Right lung (tissue), 10 donors: ENCODE measurements at places on chromosomes 2 and 18.

DNA sequence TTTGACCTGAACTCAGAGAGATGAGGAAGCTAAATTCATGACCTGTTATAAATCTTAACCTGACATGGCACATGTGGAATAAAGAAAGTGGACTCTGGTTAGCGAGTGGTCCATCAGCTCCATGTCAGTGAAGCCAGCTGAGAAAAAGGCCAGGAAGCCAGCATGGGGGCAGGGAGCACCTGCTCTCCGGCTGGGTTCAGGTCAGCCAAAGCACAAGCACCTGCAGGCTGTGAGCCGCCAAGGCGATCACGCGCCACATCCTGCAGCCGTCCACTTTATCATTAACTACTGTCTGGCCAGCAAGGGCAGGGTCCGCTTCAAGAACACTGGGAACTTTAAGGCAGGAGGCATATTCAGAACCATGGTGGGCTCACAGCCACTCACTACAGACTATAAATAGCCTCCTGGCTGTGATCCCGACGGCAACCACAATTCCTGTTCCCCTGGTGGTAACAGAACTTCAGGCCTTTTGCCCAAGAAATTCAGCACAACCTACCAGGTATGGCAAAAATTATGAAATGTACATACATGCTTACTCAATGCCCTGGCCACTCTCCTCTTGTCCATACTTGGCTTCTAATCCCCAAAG is 35.5 kb downstream of the ACVR1 start:
- DNase-seq: no peak

DNA sequence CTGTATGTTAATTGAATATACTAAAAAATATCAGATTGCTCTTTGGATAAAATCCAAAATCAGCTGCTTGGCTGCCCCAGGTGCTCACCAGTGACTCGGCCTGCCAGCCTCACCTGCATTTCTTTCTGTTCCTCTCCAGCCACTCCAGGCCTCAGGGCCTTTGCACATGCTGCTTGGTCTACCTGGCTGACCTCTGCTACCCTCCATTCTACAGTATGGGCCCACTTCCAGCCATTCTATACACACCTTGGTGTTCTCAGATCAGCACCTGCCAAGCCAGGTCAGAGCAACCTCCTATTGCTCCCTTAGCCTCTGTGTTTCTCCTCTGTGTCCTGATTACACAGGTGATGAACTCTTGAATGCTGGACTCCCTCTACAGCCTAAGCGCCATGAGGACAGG is 106.6 kb upstream of the TWIST2 start:
- DNase-seq: no peak

- no peak for DNase-seq
Observed at GRCh38 chr2:72778410-72778809, 47.4 kb downstream of the EXOC6B start.

DNA sequence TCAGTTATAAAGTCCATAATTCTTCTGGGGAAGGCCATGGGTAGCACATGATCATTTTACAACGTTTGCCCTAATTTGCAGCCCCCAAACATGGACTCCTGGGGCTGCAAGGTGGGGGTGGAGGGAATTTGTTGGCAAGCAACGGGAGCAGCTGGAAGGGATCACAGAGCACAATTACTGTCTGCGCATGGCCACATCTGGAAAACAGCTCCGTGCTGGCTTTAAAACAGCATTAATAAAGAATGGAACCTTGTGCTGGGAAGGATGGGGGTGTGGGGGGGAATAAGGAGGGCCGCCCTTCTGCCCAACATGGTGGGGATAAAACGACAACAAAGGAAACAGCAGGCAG is 60.9 kb upstream of the SLC14A2 start:
- DNase-seq: peak; percentile 65

GRCh38 chr2:60867848-60868247 is 13.5 kb upstream of the REL start:
- DNase-seq: no peak

DNA sequence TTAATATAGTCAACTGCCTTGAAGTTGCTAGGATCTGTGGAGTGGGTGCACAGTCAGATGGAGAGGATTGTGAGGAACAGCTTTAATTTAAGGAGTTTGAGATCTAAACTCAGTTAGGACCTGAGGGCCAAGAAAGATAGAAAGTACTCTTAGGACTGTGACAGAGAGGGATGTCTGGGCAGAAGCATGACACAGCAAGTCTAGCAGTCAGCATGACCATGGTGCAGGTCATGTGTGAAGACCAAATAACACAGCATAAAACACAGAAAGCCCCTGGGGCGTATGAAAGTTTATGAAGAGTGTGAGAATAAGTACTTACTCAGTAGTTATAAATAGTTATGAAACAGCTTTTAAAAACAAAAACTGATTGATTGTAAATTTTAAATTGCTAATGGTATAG is 107.2 kb downstream of the GALNT1 start:
- DNase-seq: no peak

- DNase-seq: no peak
Observed at GRCh38 chr18:35038881-35039491, 2.2 kb upstream of the MAPRE2 start.

- no peak for DNase-seq
Observed at GRCh38 chr2:172196768-172197431, 94.2 kb upstream of the DLX2 start.

GRCh38 chr2:25951071-25951547 is 31.2 kb downstream of the KIF3C start:
- peak; percentile 46 for DNase-seq

- DNase-seq: no peak
Observed at GRCh38 chr2:129711816-129712675, 267.4 kb upstream of the RAB6C start.

- no peak for DNase-seq
Observed at GRCh38 chr2:115524452-115524851, 1082.0 kb downstream of the DPP10 start.

- no peak for DNase-seq
Observed at GRCh38 chr2:164073101-164074074, 337.6 kb upstream of the FIGN start.

DNA sequence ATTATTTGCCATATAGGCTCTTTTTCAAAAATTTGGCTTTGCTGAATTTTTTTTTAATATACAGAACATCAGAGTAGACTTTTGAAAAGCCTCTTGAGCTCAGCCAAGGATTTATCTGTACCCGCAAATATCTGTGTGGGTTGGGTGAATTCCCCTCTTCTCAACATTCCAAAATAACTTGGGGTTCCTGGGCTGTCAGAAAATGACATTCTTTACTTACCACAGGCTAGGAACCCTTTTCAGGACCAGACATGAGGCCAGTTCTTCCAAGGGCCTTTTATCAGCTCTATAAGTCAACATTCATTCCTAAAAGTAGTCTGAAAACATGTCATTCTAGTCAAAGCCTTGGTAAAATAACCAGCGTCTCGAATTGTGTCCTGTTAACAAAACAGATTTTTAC is 28.8 kb upstream of the FEZ2 start:
- DNase-seq: no peak

DNA sequence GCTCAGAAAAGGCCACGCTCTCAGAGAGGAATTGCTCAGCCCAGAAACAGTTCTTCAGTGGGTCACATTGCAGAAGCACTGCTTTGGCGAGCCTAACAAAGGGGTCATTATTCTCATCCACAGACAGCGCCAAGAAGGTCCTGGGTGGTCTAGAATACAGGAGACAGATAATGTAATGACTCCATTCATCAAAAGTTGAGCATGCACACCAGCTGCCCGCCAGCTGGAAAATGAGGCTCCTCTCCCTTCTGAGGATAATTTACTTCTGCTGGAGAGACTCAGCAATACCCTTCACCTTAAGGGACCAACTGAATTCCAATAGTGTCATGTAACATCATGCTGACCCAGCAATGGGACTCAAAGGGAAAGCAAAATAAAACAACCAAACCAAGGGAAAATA is 79.9 kb downstream of the TRIB2 start:
- peak; percentile 80 for DNase-seq

- DNase-seq: no peak
Observed at GRCh38 chr2:31893094-31893493, 117.7 kb downstream of the MEMO1 start.

GRCh38 chr2:239903210-239903609 is 121.9 kb downstream of the NDUFA10 start:
- no peak for DNase-seq

DNA sequence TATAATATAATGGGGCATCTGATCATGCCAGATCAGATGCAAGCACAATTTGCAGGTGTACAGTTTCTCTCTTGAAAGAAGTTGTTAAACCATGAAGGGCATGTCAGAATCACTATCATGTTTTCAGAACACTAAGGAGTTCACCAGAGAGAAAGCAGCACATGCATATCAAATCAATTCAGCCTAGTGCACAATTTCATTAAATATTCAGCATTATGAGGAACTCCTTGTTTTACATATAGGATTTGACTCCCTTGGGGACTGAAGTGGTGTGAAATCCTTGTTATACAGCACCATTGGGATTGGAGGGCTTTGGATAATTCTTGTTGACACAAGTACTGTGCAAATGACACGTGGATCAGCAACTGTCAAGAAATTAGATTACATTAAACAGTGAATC is 562.1 kb upstream of the KLHL29 start:
- no peak for DNase-seq

DNA sequence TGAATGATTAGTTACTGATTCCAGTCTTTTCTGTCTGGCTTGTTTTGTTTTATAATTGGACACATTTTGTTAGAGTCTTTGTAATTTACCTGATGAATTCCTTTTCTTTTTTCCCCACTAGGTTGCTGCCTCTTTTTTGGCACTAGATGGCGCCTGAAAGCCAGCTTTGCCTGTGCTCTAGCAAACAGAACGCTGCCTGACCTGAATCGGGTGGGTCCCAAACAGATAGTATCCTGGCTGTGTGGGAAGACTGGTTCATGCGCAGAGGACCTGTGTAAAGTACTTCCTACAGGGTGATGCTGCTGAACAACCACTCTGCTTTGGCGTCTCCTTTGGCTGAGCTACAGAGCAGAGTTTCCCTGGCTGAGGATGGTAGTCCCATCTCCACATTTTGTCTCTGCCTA is 288.2 kb downstream of the IKZF2 start:
- no peak for DNase-seq

DNA sequence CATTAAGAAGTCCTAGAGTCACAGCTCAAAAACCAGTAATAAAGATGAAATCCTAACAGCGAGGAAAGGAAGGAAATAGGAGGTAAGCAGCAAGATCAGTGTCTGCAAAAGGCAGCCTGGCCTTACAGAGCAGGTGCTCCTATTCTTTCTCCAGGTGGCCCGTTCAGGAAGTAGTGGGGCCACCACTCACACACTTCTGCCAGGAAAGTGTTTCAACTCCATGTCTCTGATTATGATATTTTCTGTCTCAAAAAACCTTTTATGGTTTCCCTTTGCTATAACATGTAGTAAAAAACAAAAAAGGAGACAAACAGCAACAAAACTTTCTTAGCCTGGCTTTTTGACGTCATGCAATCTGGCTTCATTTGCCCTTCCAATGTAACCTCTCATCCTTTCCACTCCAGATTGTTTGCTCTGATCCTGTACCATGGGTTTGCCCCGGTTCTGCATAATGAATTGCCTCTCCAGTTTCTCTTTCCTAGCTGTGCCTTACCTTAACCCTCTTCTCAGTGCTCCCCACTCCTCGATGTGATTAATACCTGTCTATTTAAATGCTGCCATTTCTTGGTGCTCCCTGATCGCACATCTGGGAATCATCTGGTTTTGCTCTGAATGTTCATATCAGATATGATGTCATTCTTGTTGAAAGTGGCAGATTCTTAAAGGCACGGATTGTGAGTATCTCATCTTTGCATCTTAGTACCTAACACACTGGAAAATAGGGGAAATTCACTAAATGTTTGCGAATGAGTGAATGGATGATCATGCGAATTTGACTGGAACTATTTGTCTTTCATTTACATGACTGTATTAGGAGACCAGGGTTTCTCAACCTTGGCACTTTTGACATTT is 50.6 kb upstream of the PTPRM start:
- no peak for DNase-seq

DNA sequence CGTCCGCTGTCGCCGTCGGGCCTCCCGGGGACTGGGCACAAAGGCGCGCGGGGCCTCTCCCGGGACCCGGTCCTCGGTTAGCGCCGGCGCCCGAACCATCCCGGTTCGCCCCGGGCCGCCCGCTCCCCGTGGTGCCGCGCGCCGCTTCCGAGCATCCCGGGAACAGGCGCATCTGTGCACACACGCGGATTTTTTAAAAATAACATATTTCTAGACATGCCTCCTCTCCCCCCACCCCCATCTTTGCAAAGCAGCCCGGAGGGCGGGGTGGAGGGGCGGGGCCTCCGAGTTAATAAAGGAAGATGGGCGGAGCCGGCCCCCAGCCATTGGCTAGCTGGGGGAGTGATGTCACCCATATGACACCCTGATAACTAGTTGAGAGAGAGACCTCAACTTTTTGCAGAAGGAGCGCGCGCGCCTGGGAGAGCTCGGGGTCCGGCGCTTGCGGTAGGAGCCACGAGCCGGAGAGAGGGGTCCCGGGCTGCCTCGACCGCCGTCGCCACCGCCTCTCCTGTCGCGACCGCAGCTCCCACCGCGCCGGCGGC is at the start of gene SOX11:
Gene SOX11 (plus strand): TSS at position 400 of the 545 bp plus-strand sequence. CDS start 338 bp downstream, outside the sequence.
- peak; percentile 97 for DNase-seq

GRCh38 chr2:130371723-130372054 is 15.8 kb downstream of the PTPN18 start:
- no peak for DNase-seq

DNA sequence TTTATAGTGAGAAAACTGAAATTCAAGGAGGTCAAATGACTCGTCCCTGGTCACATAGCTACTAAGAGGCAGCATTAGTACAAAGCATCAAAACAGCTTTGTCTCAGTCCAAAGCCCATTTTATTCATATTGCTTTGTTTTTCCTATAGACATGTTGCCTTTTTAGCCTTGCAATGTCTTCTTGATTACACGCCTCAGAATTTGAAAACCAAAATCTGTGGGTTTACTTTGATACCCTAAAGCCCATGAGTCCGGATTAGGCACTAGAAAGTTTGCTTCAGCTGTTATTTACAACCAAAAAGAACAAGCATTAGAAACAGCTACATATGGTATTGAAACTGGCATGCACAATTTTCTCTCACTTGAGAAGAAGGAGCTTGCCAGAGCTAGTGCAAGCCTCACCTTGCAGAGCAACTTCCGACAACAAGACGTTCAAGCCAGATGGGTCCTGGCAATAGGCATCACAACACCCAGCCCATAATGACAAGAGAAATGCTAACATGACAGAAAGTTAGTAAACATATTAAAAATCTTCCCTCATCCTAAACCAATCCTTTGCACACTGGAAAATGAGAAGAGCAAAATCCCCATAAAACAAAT is 276.8 kb downstream of the RIT2 start:
- no peak for DNase-seq

DNA sequence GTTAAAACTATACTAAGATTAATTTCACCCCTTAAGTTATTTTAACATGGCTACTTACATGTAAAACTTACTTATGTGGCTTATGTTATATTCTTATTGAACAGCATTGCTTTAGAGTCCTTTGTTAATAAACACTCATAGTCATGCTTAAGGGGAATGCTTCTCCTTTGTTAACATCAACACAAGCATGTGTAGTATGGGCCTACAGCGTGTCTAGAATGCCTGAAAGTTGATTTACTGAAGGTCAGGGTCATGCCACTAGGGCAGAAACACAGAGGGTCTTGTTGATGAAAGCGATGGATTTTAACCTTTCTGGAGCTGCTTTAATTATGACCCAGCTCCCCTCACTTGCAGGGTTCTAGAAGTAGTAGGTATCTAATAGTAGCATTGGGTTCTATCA is 159.8 kb upstream of the DLX2 start:
- DNase-seq: no peak

GRCh38 chr2:153770359-153770991 is 101.2 kb upstream of the GALNT13 start:
- DNase-seq: no peak
